Umbilical cord (tissue), 2 donors: ENCODE measurements at places on chromosomes 2 and 18. TPM values are rescaled to one million over a fixed set of nuclear protein-coding genes. Genes with fewer than 3 reads are reported as not detected.

DNA sequence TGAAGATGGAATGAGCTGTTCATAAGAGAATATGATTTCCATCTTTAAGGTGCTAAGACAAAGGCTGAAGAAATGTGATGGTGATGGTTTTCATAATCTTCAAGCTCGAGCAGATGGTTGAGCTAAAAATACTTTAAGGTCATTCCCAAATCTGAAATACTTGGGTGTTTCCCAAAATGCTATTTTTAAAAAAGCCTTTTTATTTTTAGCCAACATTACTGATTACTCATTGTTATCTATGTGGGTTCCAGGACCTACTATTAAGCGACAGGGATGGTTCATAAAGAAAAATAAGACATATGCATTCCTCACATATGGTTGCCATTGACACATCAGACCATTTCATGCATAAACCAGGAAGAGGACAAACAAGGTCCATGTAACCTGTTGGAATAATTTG is 298.5 kb downstream of the PLCL1 start:
- DNase-seq: no peak

Gene DHRS9
- total RNA-seq: 3.1 TPM

GRCh38 chr2:7045601-7046590 is 128.7 kb downstream of the RNF144A start:
- DNase-seq: no peak

Gene IHH
- not detected for total RNA-seq

GRCh38 chr2:224055101-224055500 is 16.0 kb upstream of the SERPINE2 start:
- DNase-seq: no peak

Gene PSMA8
- total RNA-seq: 6.3 TPM

GRCh38 chr2:172969166-172969565 is 106.5 kb upstream of the MAP3K20 start:
- no peak for DNase-seq

Gene MALL
- total RNA-seq: 19.3 TPM

GRCh38 chr2:188294352-188294926 is 2.8 kb downstream of the GULP1 start:
- peak; percentile 57 for DNase-seq

Gene TRABD2A
- total RNA-seq: 4.8 TPM

GRCh38 chr18:36580874-36581750 is 247.7 kb downstream of the TPGS2 start:
- no peak for DNase-seq

Gene PLGLB2
- 3.4 TPM for total RNA-seq

GRCh38 chr2:231201475-231201814 is 3.0 kb downstream of the ARMC9 start:
- DNase-seq: no peak

GRCh38 chr2:12759248-12759647 is 42.5 kb downstream of the TRIB2 start:
- DNase-seq: no peak
